ENCODE measurements at places on chromosomes 7 and 10.

DNA sequence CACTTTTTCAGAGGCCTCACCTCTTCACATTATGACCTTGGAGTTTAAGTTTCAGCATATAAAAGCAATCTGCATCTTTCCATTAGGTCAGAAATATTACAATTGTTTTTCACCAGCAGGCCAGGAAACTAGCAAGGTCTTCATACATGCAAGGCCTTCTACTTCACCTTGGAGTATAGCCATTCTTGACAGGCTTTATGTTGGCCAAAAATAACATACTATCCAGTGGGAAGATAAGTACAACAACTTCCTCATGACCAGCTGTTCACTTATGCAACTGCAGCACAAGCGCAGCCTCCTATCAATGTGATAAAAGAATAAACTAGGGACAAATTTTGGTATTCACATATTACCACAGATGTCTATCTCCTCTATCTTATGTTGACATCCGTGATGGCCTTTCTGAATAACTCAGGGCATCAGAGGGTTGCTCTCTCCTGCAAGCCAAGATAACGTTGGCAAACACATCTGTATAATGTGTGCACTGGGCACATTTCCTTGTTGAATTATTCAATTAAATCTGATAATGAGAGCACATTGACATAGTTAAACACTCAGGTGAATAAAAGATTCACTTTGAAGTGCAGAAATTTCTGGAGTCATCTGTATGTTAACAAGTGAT lies 239.8 kb downstream of the FZD1 start:
- no peak for DNase-seq

GRCh38 chr10:123464430-123465323 lies 201.5 kb upstream of the GPR26 start:
- DNase-seq, result no peak

DNA sequence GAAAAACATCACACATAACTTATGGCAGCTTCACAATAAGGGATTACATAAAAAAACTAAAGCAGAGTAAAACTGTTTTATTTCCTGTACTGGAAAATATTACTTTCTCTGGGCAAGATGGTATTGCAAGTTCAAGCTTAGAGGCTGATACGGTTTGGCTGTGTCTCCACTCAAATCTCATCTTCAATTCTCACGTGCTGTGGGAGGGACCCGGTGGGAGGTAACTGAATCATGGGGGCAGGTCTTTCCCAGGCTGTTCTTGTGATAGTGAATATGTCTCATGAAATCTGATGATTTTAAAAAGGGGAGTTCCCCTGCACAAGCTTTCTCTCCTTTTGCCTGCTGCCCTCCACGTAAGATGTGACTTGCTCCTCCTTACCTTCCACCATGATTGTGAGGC lies 5.1 kb upstream of the LRRC27 start:
- no peak for DNase-seq

DNA sequence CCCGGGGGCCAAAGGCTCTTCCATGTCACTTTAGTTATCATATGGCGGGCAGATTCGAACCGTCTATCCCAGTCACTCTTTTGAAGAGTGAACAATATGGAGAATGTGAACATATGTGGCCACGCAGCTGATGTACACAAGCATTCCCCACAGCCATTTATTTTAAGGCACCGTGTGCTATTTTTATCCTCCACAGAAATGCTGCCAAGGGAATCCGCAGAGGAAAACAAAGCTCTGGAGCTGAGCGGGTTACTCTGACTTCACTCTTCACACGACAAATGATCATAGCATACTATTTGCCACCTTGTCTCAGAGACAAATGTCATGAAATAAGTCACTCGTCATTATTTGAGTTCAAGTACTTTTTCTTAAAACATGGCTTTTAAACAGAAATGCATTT lies 100.3 kb downstream of the CTBP2 start:
- no peak for DNase-seq

GRCh38 chr10:121216721-121217181 lies 365.6 kb downstream of the WDR11 start:
- no peak for DNase-seq

GRCh38 chr7:79034730-79035129 lies 418.7 kb downstream of the MAGI2 start:
- DNase-seq, result no peak

GRCh38 chr10:49448924-49449323 lies 53.0 kb upstream of the DRGX start:
- no peak for DNase-seq
